ENCODE measurements at places on chromosomes 5 and 9.

DNA sequence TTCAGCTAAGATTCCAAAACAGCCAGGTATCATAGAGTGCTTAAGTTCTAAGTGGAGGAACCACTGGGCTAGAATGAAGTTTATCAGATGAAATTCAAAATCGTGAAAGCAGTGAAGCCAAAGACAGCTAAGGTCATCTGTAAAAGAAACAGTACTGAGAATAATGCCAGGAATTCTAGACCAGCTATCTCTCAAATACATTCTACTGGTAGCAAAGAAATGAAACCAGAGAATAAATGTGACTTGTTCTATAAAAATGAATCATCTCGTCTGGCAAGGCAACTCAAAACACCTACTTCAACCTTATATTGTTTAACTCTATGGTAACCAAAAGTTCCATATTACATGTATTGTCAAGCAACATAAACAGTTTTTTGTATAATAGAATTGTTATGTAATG, 51.3 kb upstream of the RGMB start:
- no peak for DNase-seq

DNA sequence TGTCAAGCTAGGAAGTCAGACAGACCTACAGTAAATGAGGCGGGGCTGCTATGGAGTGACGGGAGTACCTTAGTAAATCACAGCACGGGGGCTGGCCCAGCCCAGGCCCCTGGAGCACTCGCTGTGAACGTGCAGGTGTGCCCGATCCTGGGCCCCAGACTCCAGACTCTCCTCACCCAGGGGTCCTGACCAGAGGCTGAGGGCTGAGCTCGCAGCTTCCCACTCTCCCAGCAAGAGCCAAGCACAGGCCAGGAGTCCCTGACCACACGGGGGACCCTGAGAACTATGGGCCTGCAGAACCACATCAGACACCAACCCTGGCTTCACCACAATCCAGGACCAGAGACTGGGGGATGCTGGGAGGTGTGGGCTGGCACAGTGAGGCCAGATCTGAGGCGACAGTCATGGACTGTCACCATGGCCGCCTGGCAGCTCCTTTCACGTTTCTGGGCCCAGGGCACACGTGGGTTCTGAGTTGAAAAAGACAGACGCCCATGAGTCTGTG, 73.4 kb downstream of the ADAMTS2 start:
- DNase-seq = no peak

DNA sequence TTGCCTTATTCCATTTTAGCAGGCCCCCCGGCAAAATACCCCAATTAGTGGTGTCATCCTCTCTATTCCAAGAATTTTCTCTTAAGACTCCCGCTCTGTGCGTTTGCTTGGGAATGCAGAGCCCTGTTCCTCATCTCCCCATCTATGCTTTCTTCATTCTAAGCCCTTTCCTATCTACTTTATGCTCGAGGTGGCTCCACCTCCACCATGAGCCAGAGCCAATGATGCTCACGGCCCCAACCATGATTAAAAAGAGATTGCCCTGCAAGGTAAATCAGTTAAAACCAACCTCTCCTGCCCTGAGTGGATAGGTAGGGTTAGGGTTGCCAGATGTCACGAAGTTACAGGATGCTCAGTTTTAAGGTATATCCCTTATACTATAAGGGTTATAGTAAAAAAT, 677 bp upstream of the TXNDC15 start:
- no peak for DNase-seq

GRCh38 chr5:155053501-155053900, 39.9 kb downstream of the KIF4B start:
- DNase-seq = no peak

GRCh38 chr5:19619571-19619970, 368.4 kb downstream of the CDH18 start:
- DNase-seq = no peak

- no peak for DNase-seq
Observed at GRCh38 chr5:159854916-159855315, 61.4 kb upstream of the ADRA1B start.

DNA sequence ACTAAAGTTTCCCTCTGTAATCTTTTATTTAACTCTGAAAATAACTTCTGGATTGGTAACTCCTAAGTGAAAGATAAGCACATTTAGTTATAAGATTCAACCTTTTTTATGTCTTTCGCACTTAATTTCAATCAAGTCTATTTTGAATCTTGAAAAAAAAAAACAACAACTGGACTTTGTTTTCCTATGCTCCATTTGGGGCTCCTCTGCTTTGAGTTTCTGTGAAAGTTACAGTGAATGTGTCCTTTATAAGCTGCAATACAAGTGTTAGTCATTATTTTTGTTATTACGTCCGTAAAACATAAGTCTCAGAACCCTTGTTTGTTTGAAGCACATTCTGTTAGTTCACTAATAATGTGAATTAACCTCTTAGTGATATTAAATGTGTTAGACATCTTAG, 276.8 kb downstream of the ADAMTS6 start:
- no peak for DNase-seq

DNA sequence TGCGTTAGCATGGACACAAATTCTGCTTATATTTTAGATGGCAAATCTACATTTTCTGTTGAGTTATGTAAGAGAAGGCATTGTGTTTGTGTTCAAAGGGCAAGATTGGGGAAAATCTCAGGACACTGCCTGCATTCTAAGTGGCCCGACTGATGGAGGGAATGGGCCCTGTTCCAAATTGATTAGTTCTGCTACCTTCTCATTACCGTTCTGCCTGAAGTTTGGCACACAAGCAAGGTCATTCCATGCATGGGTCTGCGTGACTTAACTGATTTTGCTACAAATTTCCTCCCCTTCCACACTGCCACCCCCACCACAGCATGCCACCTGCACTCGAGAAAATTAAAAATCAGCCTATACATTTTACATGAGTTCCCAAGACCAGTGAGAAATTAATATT, 409.9 kb downstream of the BRINP1 start:
- DNase-seq = peak; percentile 45

DNA sequence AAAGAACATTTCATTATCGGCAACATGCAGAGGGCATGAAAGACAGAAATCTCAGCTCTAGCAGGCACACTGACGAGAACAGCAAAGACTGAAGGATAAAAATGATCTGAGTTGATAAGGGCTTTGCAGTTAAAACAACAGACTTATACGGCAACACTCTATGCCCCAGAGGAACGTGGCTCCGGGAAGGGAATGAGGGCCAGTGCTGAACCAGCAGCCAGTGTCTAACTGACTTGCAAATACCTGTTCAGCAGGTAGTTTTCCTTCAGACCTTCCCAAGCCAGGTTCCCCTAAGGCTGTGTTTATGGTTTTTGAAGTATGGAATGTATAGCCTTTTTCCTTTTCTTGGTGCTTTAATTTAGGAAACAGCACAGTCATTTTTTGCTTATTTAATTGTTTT, 121.3 kb upstream of the CDH18 start:
- DNase-seq = no peak

All from ecto neural progenitor cell (in vitro differentiated cells).